Activated T-cell treated with anti-CD3 and anti-CD28 coated beads, Interleukin-2, amount 50 U/mL, for 48 hours (primary cell): ENCODE measurements at places on chromosomes 13 and 19.

- no peak for DNase-seq
Observed at GRCh38 chr19:21468791-21469190, 36.6 kb upstream of the ZNF429 start.

- DNase-seq = no peak
Observed at GRCh38 chr19:38921420-38922274, 8.9 kb downstream of the SARS2 start.

DNA sequence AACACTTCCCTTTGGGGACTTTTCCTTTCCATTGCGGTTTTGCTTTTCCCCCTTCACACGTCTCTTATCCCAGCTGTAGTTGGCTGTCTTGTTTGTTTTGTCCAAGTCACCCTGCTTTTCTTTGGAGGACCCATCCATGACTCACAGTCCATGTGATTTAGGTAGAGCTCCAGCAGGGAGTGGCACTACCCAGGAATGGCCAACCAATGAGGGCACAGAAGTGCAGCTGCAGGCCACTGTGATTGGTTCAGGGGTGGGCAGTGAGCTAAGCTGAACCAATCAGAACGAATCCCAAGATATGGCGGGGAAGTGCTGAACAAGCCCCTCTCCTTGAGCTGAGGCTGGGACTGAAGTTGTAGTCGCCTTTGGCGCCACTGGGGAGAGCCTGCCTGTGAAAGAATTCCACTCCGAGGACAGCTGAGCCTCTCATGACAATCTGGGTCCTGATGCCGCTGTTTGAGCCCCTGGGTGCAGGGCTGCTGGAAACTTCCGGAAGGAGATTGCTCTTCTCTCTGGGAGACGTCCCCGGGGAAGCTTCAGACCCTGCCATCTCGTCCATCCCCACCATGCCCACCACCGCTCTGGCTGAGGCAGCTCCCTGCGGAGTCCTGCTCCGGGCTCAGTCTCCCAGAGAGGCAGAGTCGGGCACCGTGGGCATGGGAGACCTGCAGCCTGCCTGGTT, 62.9 kb upstream of the URI1 start:
- DNase-seq = no peak

DNA sequence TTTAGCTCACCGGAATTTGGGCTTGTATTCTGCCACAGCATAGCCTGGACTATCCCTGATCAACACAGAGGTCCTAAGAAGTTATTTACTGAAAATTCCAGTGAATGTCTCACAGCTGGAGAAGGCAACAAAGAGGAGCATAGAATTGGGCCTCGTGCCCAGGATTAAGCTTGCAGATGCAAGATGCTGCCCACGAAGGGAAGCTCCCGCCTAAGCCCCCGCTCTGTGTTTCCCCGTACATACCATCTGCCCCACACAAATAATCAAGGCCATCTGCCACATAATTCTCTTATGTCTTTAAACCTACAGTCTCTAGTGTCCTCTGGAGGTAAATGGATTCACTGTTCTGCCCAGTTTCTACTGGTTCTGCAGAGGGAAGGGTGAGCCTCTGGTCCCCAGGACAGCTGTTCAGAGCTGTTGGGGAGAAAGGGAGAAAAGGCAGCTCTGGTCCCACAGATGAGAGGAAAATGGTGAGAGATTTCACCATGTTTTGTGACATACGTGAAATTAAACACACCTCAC, 7.4 kb upstream of the TPP2 start:
- no peak for DNase-seq

DNA sequence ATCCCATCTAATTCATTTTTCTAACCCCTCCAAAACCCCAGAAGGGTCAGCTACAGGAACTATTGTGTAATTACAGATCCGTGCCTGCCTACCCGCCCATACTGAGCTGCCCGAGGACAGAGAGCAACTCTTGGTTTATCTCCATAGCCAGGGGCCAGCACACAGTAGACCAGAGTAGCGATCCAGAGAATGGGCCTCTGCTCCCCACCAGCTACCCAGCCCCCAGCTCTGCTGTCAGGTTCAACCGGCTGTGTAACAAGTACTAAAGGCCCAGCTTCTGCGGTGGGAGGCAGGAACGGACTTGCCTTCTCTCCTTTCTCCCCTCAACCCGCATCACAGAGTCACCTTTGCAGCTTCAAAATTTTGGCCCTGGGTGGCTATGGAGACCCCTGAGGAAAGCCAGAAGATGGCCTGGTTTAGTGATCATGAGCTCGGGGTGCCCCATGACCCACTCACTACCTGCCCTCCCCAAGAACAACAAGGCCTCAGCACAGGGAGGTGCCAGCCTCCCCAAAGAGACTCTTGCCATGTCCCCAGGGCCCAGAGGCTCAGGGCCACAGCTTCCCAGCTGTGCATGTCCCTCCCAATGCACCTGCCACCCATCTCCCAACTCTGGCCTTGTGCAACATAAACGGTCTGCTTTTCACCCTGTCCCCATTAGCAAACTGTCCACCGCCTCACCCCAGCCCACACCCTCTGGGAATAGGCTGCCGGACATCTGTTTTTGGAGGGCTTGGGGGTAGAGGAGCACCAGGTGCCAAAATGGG, 5.7 kb downstream of the CALM3 start:
- DNase-seq = peak; percentile 14

DNA sequence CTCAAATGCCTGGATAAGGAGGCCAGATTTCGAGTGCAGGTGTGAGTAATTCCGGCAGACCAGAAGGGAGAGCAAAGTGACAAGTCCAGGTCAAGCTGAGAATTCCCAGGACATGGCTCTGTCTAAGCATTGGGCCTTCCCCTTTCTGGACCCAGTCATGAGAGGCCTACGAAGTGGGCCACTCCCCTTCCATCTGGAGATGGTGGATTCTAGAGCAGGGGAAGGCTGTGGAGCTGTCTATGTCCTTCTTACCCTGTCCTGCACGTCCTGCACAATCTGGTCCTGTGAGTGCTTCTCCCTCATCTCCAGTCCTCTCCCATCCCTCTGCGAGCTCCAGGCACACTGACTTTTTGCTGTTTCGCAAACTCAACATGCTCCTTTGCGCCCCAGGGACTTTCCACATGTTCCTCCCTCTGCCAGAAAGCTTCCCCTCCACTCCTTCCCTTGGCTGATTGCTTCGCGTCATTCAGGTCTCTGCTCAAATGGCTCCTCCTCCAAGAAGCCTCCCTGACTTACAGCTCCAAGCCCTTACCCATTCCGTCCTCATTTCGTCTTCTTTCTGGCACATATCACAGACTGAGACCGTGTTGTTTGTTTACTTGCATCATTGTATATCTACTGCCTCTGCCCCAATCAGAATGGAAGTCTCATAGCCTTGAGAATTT, 193.2 kb downstream of the URI1 start:
- no peak for DNase-seq

GRCh38 chr13:29594303-29594709, 1.2 kb downstream of the SLC7A1 start:
- peak; percentile 73 for DNase-seq
